Activated CD4-positive, alpha-beta T cell treated with anti-CD3 and anti-CD28 coated beads, Interleukin-2, Interleukin-6, amounts not matched to agents 100 ng/mL and 50 ng/mL, durations not matched to agents 16 hours and 8 hours (primary cell): ENCODE measurements at places on chromosomes 7 and 10.

GRCh38 chr10:118031351-118032075, 15.2 kb downstream of the RAB11FIP2 start:
- no peak for DNase-seq

DNA sequence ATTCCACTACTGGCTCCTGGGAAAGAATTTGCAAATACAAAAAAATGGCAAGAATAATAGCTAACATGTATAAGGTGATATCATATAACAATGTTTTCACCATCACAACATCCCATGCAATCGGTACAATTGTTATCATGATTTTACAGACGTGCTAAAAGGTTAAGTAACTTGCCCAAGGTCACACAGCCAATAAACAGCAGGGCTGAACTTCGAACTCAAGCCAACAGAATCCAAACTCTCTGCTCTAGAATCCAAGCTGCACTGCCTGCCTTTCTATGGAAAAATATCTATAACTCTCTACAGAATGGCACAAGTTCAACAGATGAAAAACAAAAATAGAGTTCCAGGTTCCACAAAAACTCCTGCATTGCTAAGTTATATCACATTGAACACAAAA, 160.9 kb downstream of the PARD3 start:
- DNase-seq: no peak

GRCh38 chr10:129628823-129629222, 161.8 kb downstream of the MGMT start:
- DNase-seq: no peak

GRCh38 chr10:106655636-106656035, 508.9 kb downstream of the SORCS1 start:
- DNase-seq: no peak

GRCh38 chr7:106116161-106116704, 4.1 kb upstream of the SYPL1 start:
- no peak for DNase-seq

DNA sequence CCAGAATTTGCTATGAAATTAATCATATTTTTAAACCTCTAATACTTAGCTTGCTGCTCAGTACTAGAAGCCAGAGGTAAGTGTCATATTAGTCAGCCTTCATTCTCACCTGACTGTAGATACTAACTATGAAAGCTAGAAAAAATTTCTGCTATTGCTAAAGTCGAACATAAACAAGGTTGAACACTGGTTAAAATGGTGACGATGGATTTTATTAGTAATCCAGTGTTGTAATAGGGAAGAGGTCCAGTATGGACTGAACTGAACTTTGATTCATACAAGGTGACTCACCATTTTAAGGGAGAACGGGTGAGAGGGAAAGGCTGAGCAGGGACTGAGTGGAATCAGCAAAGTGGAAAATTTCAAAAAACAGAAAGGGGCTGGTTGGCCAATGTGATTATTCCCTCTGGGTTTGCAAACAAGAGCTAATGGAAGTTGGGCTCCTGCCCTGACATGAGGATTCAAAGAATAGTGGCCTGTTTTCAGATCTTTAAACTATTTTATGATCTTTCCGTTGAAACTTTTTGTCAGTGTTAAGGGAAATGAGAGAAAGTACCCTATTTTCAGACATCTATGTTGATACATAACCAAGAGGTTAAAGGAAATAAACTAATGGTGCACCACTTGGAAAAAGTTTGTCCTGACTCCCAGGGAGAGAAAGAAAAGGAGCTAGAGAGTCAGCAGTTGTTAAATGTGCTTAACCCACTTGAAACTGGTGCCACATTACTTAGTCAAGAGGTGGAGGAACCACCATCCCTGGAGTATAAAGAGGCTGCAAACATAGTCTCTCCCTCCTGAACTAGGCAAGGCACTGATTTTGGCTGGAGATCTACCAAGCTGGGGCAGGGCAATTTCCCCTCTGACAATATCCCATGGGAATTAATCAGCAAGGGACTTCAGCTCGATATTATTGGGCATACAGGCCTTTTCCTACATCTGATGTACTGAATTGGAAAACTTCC, 15.3 kb upstream of the AKR1C1 start:
- no peak for DNase-seq

GRCh38 chr10:47241256-47241655, 58.7 kb upstream of the GDF10 start:
- DNase-seq: no peak

- peak; percentile 54 for DNase-seq
Observed at GRCh38 chr7:131111081-131111576, 216.5 kb upstream of the MKLN1 start.

DNA sequence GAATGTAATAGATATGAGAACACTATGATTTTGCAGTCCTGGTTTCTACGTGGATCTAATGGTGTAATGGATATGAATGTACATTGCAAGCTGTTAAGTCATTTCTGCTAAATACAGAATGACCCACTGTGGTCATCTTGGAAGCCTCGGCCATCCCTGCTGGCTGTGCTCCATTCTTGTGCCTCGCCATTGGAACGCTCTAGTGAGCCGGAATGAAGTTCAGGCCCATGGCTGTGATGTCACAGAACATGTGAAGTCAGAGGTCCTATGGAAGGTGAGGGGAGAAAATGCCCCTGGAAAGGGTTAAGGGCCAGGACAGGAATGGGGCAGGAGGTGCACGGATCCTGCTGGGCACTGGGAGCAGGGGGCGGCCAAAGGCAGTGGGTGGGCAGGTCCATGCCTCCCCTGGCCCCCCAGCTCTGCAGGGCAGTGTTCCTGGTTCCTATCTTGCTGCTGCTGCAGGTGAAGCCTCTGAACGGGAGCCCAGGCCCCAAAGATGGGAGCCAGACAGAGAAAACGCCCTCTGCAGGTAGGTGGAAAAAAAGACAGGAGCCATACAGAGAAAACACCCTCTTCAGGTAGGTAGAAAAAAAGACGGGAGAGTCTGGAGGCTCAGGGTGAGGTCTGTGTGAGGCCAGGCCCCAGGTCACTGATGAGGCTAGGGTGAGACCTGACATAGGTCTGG, at the start of gene LLCFC1:
Gene LLCFC1, plus strand, starts transcription at position 259 of the 685 bp plus-strand sequence. Its CDS starts 138 bp downstream, at position 397.
- peak; percentile 18 for DNase-seq

- no peak for DNase-seq
Observed at GRCh38 chr7:81687062-81687461, 82.8 kb downstream of the HGF start.

DNA sequence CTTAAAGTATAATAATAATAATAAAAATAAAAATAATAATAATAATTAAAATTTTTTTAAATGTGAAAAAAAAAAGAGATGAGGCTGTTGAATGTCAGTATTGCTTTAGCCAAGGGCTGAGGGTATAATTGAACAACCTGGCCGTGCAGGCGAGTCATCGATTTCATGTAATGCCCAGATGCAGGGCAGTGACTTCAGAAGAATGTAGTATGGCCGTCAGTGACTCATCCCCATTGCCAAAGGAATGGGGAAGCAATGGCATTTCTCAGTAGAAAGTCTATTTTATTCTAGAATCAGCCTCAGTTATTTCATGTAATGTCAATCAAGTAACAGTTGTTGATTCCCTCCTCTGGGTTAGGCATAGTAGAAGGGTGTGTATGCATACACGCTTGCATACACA, 516.4 kb downstream of the GLRX3 start:
- DNase-seq: no peak

DNA sequence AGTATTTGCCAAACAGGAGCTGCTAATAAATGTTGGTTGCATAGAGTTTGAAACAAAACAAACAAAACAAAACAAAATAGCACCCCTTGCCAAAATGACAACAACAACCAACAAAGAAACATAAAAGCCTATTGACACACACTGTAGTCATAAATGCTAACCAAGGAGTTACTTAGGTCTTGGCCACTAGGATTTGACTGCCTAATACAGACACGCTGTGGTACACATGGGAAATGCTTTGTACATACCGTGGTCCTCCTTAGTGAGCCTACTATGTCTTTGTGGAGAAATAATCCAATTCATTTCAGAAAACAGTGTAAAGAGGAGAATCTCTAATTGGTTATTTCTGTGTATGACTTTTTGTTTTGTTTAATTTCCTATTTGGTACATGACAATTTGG, 53.2 kb upstream of the MTPN start:
- peak; percentile 18 for DNase-seq

GRCh38 chr7:151142686-151143040, 24.8 kb downstream of the GBX1 start:
- no peak for DNase-seq

GRCh38 chr10:21212348-21212747, 313.1 kb downstream of the SKIDA1 start:
- no peak for DNase-seq

GRCh38 chr10:132414402-132415016, 17.5 kb downstream of the PWWP2B start:
- no peak for DNase-seq

DNA sequence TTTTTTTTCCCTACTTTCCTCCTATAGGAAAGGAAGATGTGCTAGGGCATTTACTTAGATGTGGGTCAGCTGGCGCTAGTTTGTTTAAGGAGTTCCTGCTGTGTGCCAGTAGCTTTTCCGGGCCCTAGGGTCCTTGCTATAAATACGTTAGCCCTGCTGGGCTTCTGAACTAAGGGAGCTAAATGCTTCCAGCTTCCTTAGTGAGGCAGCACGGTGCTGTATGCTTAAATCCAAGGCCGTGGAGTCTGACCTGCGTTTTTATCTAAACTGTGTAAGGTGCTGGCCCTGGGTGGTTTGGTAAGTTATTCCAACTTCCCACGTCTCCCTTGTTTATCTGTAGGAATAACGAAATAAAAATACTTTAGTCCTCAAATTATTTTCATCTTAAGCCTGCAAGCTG, 594 bp downstream of the TDRD1 start:
- DNase-seq: no peak

DNA sequence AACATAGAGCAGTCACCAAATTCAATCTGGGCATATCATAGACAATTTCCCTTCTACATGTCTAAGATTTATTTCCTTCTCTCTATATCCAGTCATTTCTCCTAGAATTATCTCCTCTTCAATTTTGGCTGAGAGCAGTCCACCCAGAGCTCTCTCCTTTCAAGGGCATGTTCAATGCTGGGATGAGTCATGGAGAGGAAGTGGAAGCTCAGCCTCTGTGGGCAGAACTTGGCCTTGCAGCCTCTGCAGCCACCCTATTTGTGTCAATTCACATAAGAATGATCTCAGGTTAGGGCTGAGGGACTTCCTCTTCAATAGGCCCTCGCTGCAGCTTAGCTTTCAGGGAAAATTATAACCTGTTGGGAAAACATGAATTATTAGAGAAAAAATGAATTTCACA, 560.8 kb downstream of the POM121L12 start:
- no peak for DNase-seq

DNA sequence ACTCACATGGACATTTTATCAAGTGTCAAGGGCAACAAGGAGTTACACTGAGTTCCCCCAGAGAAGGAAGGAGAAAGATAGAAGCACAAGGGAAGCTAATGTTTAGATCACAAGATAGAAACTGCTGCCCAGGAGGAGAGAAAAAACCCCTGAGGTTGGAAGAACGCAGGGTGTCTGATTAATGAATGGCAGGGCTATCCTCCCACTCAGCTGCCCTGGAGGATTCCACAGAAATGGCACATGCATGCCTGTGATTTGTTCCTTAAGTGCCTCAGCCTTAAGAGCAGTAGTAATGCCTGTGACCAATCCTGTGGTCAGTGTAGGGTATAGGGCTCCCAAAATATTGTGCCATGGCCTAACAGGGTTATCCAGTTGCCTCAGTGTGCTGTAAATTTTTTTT, 20.2 kb downstream of the DNAJB9 start:
- DNase-seq: no peak
